CD4-positive, alpha-beta T cell treated with Interleukin-4 for 1 hour (primary cell): ENCODE measurements at places on chromosomes 1 and 21.

- no peak for DNase-seq
Observed at GRCh38 chr1:61560385-61560784, 164.6 kb downstream of the TM2D1 start.

DNA sequence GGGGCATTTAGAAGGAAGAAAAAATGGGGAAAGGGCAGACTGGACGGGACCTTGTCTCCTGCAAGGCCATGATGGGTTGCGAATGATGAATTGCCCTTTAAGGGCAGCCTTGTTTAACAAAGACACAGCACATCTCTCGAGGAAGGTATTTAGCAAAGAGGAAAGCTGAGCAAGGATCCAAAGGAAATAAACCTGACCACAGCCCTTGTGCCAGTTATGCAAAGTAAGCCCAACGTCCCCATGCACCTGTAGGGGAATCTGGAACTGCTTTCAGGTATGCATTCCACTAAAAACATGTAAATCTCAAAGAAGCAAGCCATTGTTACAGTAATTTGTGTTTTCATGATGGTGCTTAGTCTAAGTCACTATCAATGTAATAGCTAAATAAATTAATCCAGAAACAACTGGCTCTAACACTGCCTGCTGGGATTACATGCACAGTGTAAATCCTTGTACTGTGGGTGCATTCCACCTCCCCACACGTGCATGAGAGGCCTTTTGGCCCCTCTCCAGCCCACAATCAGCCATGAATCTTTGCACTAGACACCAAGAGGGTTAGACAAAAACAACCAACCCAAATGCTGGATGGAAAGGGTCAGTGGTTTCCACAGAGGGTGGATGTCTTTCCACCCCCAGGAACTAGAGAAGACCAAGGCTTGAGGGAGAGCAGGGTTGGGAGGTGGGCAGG is 228.8 kb upstream of the KAZN start:
- no peak for DNase-seq

GRCh38 chr1:223393275-223394214 is at the start of gene CCDC185:
Gene CCDC185 (plus strand): TSS chr1:223393415. CDS start chr1:223393476, 61 bp downstream.
- no peak for DNase-seq

DNA sequence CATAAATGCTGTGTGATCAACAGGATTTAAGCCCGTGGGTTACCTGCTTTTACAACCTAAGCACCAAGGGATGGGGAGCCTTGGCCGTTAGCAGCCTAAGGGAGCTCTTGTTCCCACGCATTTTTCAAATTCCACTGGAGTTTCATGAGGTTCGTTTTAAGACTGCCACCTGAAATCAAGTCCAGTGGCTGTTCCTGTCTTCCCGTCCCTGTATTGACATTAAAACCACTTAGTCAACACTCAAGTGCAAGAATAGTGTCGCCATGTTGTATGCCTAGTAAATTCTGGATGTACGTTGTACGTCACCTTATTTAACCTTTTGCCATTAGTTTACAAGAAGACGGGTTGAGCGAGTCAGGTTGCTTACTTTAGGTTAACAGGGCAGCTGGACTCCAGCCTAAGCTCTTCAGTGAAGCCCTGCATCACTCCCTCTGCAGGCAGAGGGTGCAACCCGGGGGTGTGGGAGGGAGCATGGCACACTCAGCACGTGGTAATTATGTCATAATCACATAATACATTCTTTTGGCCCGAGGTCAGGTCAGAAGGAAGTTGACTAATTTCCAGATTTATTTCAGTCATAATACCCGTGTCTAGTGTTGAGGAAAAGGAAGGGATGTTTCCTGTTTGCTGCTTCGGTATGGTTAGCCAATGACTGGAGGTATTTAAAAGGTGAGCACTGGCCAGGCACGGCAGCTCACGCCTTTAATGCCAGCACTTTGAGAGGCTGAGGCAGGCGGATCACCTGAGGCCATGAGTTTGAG is 42.5 kb downstream of the CNST start:
- peak; percentile 61 for DNase-seq

DNA sequence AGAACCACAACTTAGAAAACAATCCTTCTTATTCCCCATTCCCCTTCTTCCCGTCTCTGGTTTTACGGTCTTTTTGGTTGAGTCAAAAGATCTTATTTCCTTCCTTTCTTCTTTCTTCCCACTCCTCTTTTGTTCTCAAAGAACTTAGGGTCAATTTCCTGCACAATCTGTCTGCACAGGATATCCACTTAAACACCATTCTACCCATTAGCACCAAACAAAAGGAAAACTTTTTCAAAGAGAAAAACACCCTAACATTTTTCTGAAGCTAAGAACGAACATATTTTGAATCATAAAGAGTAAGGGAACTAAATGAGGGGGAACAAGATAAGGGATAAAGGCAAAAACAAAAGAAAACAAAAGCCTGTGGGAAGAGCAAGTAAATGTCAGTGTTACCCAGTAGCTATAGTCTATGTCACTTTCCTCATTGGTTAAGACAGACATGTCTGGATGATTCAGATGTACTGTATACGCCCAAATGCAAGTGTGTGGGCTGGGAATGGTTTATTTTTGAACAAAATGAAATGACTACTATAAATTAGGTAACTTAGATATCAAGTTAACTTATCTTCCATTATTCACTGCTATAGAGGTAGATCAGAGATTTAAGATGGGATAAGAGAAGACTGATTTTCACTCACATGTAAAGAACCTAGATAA is 59.9 kb downstream of the TOR3A start:
- DNase-seq, result no peak

GRCh38 chr21:15289896-15290841 is 225.4 kb upstream of the NRIP1 start:
- no peak for DNase-seq

DNA sequence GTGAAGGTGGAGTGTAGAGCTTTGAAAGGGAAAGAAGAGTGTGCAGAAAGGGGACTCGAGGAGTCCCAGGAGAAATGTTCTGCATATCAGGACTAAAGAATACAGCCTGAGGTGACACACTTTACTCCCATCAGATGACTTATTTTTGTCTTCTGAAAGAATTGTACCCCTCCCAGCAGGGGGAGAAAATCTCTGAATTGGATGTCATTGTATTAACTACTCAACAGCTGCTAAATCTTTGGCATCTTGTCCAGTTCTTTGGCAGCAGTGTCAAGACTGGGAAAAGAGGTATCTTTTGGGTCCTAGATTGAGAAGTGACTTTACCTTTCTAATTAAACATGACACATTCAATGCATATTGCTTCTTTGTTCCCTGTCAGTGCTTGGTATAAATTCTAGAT is 18.9 kb downstream of the UBE4B start:
- no peak for DNase-seq

DNA sequence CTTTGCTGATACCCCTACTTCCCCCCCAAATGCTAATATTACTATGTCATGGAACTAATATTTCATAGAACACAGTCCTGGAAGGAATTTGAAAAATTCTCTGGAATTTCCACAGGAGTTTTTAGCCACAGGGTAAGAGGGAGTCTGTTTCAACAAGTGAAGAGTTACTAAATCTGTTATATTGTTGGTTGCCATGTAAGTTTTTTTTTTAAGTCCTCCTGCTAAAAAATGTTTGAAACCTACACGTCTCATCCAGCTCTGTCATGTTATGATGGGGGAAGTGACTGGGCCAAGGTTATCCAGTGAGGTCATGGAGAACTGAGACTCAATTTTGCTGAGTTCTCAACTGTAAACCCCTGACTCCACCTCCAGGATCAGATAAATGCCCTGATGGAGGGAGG is 60.8 kb upstream of the USP24 start:
- no peak for DNase-seq

DNA sequence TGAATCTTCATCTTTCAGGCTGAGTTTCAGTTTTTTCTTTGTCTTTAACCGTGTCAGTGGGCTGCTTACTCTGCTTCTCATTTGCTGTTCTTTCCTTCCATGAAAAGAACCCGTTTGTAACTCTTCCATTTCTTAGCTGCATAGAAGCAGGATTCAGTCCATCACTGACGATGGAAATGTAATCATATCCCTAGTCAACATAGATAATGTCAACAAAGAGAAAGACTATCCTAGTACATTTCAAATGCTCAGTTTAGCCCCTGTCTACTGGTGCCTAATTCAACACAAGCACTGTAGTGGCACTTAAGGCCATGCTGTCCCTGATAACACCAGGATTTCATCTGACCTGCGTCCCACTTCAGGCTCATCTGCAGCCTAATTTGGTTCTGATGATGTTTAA is 376 bp downstream of the GBP1 start:
- no peak for DNase-seq

- peak; percentile 87 for DNase-seq
Observed at GRCh38 chr1:77978293-77978968, 441 bp downstream of the FUBP1 start.

- no peak for DNase-seq
Observed at GRCh38 chr1:64167176-64167575, 36.2 kb upstream of the UBE2U start.

DNA sequence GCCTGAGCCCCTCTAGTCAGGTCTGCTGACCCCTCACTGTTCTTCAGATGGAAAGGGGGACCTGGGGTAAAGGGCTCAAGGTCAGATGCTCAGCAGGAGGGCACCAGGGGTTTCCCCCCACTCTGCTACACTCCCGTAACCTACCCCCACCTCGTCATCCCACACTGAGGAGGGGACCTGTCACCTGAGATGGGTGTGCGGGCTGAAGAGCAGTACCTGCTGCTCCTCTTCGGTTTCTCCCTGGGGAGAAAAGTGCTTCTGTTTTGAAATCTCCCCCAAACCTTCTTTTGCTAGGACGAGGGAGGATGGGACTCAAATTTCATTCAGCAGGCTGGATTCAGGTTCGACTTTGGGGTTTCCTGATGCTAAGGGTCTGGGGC is 65.2 kb downstream of the SYT2 start:
- no peak for DNase-seq

DNA sequence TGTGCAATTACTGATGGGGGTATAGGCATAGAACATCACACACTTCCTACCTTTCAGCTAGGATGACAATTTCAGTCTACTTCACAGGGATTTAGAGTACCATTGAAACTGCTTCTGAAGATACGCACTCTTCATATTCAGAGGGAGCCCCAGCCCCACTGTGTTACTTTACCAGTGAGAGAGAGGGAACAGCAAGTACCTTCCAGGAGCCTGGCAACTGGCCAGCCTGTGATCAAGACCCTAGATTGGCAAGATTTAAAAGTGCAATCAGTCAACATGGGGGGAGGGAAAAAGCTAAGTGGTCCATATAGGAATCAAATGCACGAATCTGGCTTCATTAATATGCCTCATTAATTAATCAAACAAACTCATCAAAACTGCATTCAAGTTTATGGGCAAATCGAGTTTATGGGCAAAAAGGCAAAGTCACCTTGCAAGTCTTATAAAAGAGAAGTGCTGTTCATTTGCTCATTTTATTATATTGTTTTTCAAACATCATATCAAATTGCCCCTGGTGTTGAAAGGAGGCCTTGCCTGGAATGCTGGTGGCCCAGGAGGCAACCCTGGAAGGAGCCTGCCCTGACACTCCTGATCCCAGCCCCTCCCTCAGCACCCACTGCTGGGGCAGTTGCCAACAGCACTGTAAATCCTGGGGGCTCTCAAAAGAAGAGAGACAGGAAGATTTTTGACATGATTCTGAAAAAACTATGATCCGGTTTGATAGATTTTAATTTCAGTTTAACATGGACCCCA is 184.9 kb upstream of the DPT start:
- DNase-seq, result no peak

DNA sequence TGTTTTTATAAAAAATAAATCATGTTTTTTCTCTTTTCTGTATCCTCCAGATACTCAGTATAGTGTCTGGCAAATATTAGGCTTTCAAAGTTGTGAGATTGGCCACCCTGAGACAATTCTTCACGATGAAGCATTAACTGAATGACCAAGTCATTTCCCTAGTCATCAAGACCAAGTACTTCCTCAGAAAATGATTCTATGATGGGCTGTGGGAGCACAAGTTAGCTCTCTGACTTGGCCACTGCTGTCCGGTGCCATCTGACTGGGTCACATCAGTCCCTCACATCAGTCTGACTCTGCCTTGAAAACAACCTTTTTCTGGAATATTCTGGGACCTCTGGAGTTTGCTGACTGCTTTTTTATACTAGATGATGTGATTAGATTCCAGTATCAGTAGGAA is 13.5 kb upstream of the YRDC start:
- DNase-seq, result no peak

DNA sequence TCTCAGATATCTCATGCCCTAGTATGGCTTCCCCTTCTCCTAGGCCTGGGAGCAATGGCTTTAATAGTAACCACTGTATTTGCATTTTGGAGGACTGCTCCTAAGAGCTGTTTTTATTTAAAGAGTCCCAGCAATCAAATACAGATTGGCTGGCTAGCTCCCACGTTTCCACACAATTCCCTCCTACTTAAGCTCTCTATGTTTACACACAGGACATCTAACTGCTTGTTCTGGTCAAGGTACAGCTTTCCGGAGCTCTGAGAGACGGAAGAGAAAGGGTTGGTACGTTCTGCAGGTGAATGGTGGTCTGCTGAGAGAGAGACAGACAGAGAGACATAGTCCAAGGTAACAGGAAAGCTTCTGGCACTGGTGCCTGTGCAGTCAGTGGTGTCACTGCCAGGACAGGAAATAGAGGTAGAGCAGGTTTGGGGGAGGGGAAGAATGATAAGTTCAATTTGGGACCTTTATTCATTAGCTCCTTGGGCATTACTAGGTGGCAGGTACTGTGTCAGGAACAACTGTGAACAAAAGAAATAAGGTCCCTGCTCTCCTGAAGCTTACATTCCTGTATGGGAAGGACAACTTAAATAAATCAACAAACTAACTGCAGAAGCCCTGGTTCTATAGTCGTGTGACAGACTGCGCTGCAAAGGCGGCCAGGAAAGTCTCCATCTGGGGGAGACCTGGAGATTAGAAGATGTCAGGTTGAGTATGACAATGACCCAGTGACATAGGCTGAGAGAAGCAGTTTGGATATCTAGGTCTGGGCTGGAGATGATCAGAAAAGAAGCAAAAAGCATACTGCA is 1.2 kb upstream of the SLC25A33 start:
- no peak for DNase-seq

DNA sequence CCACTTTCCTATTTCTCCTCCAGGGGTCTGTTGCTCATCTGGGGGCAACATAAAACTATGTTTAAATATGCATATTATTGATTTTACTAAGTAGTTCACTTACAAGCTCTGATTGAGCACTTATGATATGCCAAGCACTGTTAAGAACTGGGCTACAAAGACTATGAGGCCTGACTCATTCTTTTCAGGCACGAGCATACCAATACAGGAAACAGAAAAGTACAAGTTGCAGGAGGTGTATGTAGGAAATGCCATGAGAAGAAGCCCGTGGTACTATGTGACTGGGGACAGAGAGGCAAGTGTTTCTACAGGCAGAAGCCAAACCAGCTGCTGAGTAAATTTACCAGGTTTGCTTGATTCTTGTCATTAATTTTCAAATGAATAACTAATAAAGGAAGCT is 120.4 kb upstream of the PTGFR start:
- DNase-seq, result no peak

DNA sequence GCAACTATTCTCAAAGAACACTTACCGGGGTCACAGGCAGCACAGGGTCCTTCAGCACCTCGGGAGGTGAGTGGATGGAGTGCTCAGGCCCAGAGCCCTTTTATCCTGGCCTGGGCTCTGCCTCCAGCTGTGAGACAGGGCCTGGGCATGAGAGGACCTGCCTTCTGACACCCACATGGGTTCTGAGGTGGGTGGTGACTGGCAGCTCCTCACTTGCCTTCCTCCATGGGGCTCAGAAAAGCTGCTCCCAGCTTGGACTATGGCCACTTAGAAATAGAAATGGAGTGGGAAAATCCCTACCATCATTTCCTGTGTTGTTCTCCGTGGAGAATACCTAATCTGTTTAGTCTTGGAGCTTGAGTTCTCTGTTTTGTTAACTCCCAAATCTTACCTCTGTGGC is at the start of gene LCE1C:
LCE1C (minus strand) TSS at position 76 of the 400 bp plus-strand sequence. CDS start 1,173 bp downstream, outside the sequence.
- no peak for DNase-seq
